Esophagus squamous epithelium (tissue), 5 donors: ENCODE measurements at places on chromosomes 5 and 9.

DNA sequence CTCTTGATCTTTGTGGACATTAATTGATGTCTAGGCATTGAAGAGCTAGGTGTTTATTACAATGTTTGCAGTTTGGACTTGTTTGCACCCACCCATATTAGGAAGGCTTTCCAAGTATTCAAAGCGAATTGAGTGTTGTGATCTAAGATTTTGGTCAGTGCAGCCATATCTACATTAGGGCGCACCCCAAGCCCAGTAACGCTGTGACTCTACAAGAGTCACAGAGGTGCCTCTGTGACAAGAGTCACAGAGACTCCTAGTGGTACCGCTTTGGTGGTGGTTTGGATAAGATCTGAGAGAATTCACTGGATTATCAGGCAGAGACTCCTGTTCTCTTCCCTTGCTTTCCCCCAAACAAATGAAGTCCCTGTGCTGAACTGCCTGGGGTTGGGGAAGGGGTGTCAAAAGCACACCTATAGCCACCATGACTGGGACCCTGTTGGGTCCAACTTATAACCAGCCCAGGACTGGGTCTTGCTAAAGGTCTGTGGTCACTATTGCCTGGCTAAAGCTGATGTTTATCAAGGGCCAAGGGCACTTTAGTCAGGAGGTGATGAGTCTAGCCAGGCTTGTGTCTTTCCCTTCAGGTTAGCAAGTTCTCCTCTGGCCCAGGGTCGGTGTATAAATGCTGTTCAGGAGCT is 114.1 kb upstream of the RIOK2 start:
- DNase-seq, result no peak

GRCh38 chr5:80128141-80128540 is 93.0 kb downstream of the THBS4 start:
- DNase-seq, result no peak

- DNase-seq, result no peak
Measured at GRCh38 chr5:7805379-7805778, 45.6 kb downstream of the CFAP90 start.

- DNase-seq, result no peak
Measured at GRCh38 chr5:168481330-168481788, 4.9 kb upstream of the RARS1 start.

DNA sequence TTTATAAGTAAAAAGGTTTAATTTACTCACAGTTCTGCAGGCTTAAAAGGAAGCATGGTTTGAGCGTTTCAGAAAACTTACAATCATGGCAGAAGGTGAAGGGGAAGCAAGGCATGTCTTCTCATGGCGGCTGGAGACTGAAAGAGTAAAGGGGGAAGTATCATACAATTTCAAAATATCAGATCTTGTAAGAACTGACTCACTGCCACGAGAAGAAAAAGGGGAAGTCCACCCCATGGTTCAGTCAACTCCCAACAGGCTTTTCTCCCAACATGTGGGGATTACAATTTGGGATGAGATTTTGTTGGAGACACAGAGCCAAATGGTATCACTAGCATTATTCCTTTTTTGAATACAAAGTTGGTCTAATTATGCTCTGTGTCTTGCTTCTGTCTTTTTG is 627.9 kb upstream of the ST8SIA4 start:
- no peak for DNase-seq

GRCh38 chr5:38527475-38527874 is 29.0 kb downstream of the LIFR start:
- no peak for DNase-seq

DNA sequence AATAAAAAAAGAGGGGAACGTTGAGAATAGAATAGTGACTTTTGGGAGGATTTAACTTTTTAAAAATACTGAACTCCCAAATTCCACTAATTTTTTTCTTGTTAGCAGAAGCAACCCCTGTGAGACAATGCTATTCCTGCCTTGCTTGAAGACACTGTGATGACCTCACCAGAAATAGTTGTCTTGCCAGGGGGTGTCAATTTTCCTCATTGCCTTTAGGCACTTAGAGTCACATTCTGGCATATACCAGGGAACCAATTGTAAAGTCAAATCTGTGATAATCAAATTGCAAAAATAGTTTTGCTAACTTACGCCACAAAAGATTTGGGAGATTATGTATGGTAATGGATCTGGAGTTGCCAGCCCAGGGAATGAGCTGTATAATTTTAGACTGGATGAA is 42.8 kb upstream of the RPS23 start:
- DNase-seq, result no peak

DNA sequence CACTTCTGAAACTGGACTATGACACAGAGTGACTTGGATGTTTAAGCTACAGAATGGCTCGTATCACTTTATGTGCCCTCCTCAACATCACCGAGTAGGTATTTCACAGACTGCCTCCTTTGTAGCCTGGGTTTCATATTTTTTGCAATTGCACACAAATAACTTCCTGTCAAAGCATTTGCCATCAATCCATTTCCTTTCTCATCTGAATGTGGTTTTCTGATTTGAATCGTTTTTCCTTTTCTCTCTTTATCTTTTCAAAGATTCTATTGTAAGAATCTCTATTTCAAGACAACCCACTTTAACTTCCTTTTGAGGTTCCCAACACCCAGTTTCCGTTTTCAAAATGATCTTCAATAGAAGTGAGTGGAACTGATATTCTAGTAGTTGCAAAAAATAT is 563.8 kb upstream of the ARRDC3 start:
- DNase-seq, result no peak

DNA sequence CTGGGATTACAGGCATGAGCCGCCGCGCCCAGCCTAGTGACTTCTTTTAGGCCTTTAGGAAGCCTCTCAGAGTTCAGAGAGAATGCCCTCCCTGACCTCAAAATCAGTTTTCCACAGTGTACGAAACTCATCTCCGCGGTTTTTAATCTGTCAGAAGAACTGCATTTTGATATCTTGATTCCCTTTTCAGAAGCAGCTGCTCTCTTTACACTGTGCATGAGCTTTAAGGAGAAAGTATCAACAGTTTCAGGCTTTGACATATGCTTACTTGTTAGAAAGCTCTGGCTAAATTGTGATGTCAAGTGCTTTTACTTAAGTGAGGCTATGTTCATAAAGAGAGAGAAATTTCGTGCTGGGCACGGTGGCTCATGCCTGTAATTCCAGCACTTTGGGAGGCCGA is 74.6 kb downstream of the USP20 start:
- DNase-seq, result no peak

- DNase-seq, result no peak
Measured at GRCh38 chr9:26142201-26142600, 464.0 kb upstream of the TUSC1 start.

DNA sequence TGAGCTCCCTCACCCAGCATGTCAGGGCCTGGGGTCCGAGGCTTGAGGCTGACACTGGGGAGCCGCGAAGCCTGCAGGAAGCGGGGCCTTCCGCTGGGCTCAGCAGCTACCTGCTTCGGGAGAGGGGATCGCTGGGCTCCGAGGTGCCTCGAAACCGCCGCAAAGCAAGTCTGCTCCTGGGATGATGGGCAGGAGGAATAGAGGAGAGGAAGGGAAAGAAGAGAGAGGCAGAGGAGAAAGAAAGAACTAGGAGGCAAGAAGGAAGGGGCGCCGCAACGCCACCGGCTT is 1.5 kb upstream of the PRDM12 start:
- DNase-seq, result no peak

DNA sequence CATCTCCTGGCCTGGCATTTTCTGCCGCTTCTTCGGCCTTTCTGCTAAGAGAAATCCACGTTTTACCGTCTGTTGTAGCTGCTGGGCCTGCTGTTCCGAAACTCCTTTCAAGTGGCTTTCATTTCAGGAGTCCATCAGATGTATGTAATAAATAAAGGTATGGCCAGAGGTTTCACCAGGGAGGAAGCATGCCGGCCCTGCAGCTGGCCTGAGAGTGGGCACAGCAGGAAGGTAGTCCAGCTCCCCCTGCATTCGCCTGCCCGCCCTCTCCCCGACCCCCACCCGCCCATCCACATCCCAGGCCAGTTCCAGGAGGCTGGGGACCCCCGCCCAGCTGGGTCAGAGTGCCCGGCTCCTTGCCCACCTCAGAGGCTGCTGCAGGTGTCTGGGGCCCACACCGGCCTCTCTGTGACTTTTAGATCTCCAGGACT is 46.4 kb upstream of the EXOC3 start:
- DNase-seq, result no peak

DNA sequence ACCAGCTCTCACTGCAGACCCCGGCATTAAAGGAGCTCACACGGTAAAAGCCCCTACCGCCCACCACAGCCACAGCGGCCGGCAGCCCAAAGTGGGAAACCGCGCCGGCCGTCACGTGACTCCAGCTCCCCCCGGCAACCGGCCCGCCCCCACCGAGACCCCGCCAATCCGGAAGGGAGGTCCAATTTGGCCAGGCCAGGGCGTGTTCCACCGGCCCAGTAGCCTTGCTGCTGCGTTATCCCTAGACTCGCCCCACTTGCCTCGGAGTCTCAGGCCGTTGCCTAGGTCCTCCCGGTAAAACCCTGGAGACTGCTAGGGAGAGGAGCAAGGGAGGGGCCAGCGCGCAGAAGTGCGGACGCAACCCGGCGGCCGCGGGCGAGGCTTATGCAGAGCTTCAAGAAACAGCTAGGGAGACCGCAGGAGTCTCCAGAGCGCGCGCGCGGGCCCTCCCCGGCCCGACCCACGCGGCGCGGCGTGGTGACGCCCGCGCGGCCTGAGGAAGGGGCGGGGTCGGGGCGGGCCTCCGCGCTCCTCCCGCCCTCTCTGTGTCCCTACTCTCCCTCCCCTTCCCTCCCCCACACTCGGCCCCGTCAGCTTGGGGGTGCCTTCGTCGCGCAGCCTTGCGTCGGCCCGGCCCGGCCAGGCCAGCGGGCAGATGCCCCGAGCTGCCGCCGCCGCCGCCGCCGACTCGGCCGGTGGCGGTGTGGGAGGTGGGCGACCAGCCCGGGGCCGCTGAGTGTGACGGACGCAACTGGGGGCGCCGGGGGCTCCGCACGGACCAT is at the start of gene RIC1:
TSS of gene RIC1 (plus strand) at position 578 of the 782 bp plus-strand sequence. CDS start at position 781, 203 bp downstream.
- peak; percentile 73 for DNase-seq

GRCh38 chr9:124343533-124344290 is 71.5 kb downstream of the PSMB7 start:
- DNase-seq, result no peak

GRCh38 chr5:108900668-108901067 is 153.0 kb downstream of the FER start:
- no peak for DNase-seq

DNA sequence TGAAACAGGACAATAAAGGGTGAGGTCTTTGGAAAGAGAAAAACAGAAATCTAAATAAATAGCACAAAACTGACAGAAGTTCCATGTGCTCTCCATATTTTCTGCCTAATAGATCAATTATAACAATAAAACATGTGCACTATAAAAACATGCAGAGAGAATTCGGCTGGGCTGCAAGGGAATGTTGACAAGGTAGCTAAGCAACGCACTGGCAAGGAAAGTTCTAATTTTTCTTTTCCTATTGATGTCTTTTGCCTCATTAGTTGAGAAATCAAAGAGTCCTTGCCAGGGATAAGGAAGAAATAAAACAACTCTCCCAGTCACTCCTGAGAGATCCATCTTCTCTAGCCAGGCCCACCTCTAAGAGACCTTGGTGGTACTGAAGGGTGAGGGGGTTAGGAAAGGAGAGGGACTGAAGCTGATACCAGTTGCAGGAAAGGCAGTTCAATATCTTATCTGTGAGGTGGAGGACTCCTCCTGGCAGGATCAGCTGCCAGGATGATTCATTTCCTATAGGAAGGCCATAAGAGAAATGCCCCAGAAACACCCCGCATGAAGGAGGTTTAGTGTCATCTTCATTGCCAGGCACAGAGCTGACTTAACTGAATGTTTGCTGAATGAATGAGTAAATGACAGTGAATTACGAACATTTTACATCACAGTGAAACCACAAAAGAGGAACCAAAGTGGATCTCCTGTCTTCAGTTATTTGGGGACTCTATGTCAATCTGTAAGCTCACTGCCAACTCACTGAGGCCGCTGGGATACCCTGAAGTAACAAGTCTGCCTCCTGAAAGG is 63.7 kb upstream of the IFNK start:
- no peak for DNase-seq

- DNase-seq, result no peak
Measured at GRCh38 chr5:175681045-175681967, 23.4 kb downstream of the HRH2 start.

DNA sequence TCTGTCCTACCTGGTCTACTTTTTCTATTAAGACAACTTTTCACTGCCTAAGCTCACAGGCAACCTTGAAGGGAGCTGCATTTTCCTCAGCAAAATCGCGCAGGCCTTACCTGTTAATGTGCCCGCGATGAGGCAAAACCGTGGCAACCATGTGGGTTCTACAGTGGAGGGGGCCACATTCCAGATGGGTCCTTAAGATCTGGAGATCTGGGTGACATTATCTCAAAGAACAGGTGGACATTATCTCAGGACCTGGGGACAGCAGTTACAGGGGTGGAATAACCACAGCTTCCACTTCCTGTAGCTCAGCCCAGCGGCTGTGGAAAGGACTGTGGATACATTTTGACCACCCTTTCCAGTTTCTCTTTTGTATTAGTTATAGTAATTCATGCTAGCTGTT is 112.8 kb upstream of the PTCH1 start:
- DNase-seq, result no peak

- DNase-seq, result no peak
Measured at GRCh38 chr9:18473652-18474279, at the start of gene ADAMTSL1. Gene ADAMTSL1 (plus strand): TSS chr9:18474153. CDS start chr9:18474233, 80 bp downstream.

DNA sequence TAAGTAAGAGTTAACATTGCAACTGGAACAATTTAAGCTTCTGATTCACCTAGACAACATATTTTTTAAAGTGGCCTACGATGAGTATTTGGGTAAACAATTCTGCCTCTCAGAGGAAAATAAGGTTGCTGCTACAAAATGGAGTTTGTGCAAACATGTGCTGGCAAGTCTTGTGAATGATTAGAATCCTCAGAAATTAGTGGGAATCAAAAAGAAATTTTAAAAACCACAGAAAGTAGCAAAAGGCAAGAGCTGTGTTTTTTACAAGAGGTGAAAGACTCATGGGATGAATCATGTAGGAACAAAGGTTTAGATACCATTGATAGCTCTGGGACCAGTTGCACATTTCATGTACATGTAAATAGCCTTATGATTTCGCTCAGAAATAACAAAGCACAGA is 561.6 kb downstream of the TAF11L14 start:
- DNase-seq, result no peak

DNA sequence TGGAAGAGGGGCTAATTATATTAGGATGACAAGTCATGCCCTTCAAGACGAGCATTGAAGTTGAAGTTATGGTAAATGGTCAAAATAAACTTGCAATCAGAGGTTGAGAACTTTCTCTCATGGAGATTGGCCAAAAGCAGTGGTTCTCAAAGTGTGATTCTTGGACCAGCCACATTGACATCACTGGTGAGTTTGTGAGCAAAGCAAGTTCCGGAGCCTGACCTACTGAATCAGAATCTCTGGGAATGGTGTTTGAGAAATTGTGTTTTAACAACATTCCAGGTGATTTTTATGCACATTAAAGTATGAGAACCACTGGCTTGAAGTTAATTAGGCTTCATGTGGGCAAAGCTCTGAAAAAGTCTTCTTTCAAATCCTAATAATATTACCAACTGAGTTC is 403.5 kb downstream of the ZSWIM6 start:
- no peak for DNase-seq

GRCh38 chr5:127930311-127930710 is 153.3 kb upstream of the SLC12A2 start:
- no peak for DNase-seq

DNA sequence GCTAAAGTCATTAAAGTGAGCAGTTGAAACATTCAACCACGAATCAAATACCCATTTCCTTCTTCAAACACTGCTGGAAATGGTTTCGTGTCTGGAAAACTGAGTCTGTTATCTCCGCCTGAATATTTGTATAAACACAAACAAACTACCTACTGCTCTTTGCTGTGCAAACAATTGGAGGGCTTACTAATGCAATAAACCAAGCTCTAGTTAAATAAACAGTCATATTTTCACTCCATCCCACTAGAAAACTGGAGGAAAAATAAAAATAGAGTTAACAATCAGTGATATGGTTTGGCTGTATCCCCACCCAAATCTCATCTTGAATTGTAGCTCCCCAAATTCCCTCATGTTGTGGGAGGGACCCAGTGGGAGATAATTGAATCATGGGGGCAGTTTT is 397.6 kb downstream of the RASEF start:
- DNase-seq, result no peak
